Right lung (tissue), 10 donors: ENCODE measurements at places on chromosomes 11 and 22. TPM values are rescaled to one million over a fixed set of nuclear protein-coding genes. Genes with fewer than 3 reads are reported as not detected.

- no peak for DNase-seq
Measured at GRCh38 chr11:129636926-129637325, 178.7 kb upstream of the TMEM45B start.

The BIRC3 gene
- 4.2 TPM for polyA plus RNA-seq

DNA sequence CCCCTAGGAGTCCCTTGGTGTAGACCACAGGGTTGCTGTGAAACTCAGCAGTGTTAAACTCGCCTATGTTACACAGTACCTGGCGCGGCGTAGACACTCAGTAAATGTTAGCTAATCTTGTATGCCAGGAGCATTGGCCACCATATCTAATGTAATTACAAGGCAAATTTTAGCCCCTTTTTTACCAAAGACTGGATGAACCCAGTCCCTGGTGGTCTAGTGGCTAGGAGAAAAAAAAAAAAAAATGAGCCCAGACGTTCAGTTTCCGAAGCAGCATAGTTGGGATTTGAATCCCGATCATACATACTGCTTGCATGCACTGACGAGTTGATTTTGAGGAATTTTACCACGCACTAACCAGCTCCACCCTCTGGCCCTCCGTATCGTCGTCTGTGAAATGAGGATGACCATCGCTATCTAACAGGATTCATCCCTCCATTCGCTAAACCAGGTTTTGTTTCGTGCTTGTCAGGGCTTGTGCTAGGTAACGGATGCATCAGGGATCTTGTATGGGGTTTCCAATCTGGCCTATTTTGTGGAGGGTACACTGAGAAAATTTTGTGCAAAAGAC lies 688 bp downstream of the PTS start:
- no peak for DNase-seq

DNA sequence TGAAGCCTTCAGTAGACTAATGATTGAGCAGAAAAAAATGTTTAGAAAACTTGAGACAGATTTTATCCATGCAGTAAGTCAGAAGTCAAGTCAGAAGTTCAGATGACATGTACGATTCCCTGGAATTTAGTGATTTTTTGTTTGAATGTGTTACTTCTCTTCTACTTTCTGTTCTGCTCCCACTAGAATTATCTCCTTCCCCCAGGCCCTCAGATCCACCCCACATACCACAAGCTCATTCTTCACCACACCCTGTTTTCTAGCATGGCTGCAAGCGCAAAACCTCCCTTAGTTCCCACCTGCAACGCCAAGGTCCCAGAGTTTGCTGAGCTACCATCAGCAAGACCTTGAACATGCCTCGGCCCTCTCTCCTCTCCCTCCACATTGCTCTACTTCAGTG lies 64.1 kb downstream of the KCNJ1 start:
- DNase-seq, result no peak

- no peak for DNase-seq
Measured at GRCh38 chr11:126410649-126411048, 55.2 kb downstream of the ST3GAL4 start.

The SLC22A8 gene
- not detected for polyA plus RNA-seq

- DNase-seq, result no peak
Measured at GRCh38 chr11:46309814-46310259, 32.4 kb downstream of the CREB3L1 start.

The KRTAP5-7 gene
- not detected for polyA plus RNA-seq

DNA sequence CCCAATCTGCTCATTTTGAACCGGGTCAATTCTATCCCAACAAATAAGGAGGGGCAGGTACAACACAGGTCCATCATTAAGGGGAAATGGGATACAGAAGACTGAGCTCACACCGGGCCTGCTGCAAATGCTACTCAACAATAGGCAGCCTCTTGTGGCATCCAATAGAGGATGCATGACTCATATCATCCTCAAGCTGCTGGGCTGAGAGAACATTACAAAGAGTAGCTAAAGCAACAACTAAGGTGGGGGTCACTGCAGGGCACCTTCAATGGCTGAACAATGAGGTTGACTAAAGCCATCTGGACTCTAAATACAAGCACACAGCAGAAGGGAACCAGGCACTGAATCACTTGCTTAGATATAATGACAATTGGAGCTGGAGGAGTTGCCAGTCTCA lies 130.1 kb upstream of the SYN3 start:
- no peak for DNase-seq

GRCh38 chr22:33867118-33867866 lies 53.0 kb downstream of the LARGE1 start:
- no peak for DNase-seq

GRCh38 chr22:18976197-18976751 lies 40.2 kb upstream of the PRODH start:
- no peak for DNase-seq

- no peak for DNase-seq
Measured at GRCh38 chr11:6129635-6130034, 22.2 kb downstream of the OR56B4 start.

GRCh38 chr11:45178890-45179671 lies 32.6 kb downstream of the PRDM11 start:
- DNase-seq, result no peak

The TMEM126B gene
- 64.0 TPM for polyA plus RNA-seq

GRCh38 chr22:23029521-23030228 lies 40.6 kb upstream of the GNAZ start:
- DNase-seq, result no peak

- no peak for DNase-seq
Measured at GRCh38 chr11:38950867-38951266, 2352.8 kb upstream of the RAG2 start.

DNA sequence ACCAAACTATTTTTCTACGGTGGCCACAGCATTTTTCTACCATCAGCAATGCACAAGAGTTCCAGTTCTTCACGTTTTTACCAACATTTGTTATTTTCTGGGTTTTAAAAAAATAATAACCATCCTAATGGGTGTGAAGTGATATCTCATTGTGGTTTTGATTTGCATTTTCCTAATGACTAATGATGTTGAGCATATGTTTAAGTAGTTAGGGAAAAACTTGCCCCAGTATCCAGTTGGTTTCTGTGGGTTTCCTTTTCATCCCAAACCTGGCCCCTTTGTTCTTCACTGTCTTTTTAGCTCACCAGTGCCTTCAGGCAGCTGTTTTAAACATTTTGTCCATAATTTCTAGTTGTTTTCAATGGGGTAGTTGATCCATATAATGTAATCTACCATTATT lies 14.7 kb upstream of the PTS start:
- DNase-seq, result no peak

DNA sequence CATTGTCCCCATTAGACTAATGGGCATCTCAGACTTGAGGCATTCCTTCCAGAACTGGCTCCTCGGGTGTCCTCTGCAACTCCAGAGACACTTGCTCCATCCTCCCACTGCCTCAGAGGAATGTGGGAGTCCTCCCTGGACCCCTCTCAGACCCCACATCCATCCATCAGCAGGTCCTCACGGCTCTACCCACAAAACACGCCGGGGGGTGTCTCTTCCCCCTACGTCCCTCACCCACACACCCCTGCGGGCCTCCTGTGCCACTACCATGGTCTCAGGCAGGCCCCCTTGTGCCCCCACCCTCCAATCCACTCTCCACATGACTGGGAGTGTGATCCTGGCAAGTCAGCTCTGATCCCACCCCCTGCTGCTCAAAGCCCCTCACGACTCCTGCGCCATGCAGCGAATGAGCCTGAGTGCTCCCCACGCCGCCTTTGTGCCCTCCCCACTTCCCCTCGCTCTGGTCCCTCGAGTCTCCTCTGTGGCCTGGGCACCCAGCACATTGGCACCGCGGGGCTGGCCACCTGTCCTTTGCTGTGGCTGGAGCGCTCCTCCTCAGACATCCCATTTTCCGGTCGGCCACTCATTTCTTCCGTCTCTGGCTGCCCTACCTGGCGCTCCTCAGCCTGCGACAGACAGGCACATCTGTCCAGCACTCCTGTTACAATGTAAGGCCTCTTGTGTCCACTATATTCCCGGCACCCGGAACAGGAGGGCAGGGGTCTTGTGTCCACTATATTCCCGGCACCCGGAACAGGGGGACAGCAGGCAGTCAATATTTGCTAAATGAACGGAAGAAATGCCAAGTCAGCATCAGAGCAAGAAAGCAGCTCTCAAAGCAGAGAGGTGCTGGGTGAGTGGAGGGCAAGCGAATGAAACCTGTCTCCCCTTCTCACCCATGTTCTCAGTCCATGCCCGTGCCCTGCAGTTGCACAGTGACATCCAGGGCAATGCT lies 14.2 kb upstream of the MOB2 start:
- DNase-seq, result no peak

The NOX4 gene
- 3.3 TPM for polyA plus RNA-seq

- peak; percentile 79 for DNase-seq
Measured at GRCh38 chr11:64652586-64653387, 61.8 kb downstream of the SLC22A12 start.

DNA sequence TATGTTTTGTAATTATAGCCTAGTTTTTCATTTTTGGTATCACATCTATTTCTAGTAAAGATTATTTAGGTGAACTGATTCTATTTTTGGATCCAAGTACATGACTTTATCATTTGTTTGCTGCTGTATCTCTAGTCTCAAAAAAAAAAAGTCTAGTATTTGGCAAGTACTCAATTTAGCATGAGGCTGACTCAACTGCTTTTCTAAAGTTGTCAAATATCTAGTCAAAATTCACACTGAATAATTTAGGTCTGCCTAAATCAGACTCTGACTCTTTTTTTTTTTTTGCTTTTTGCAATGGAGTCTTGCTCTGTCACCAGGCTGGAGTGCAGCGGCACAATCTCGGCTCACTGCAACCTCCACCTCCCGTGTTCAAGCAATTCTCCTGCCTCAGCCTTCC lies 2.4 kb downstream of the OOSP4A start:
- DNase-seq, result no peak

GRCh38 chr22:22927888-22928665 lies 40.5 kb downstream of the IGLL5 start:
- DNase-seq, result no peak
